ENCODE measurements at places on chromosomes 11 and 22.

DNA sequence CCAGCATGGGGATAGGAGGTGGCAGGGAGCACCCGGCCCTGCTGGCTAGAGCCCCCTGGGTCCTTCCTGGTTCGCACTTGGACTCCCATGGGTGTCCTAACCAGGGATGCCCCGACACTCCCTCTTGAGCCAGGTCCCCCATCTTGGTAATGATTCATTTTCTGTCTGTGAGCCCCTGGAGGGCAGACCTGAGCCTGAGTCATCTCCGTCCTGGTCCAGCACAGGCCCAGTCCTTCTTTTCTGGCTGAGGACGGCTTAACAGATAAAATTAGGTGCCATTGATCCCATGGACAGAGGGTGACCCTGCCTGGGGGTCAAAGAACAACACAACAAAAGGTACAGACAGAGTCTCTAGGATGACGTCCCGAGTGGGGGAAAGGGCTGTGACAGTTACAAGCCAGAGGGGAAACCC lies 3.5 kb downstream of the RHOD start:
- no peak for DNase-seq

DNA sequence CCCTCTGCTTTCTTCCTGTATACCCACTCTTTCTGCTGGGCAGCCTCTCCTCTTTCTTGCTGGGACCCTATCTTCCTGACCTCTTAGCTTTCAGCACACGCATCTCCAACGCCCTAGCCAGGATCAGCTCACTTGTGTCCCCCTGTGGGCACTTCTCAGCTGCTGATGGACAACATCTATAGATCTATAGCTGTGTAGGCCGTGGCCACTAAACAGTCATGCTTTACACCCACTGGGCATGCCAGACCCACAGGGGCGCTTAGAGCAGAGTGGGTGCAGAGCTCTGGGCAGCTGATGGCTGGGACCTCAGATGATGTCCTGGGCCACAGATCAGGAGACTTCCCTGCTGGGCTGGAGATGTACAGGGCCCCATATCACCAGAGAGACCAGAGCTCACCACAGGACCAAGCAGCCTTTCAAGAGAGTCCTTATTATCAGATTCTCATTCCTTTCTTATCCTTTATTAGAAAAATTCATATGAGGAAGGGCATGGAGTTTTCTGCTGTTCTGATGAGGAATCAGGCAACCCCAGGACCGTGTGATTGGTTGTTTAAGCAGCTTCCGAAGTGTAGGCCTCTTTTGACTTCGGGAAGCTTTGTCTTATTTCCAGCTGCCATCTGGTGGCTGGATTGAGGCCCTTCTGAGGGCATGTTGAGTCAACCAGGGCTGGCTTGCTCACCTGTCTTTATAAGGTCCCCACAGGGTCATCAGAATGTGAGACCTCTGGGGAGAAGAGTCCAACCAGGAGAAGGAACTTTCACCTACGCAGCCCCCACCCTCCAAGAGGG lies 60.5 kb downstream of the OSBP2 start:
- peak; percentile 18 for DNase-seq

- DNase-seq, result no peak
These were observed 75.4 kb upstream of the DDI1 start for GRCh38 chr11:103961010-103961409.

- peak; percentile 84 for DNase-seq
These were observed 2.7 kb upstream of the GAB2 start for GRCh38 chr11:78420255-78420764.

GRCh38 chr22:46135611-46136485 lies 14.5 kb upstream of the PPARA start:
- no peak for DNase-seq

- no peak for DNase-seq
These were observed 1.0 kb upstream of the PLAAT2 start for GRCh38 chr11:63564056-63564774.

GRCh38 chr11:8642196-8642841 lies 40.1 kb downstream of the TRIM66 start:
- no peak for DNase-seq

DNA sequence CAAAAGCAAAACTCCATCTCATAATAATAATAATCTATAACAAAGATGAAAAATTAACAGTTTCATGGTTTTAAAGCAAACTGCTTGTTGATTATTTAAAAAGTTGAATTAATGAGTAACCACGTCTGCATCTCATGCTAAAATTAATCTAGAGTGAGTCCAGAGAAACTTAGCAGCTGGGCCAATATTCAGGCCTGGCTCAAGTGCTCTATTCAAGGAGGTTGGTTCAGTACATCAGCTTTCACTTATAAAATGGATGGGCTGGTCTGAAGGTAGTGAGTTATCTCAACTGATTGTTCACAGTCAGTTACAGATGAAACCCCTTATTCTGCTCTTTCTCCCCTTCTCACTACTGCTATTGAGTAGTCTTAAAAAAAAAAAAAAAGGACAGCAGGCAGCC lies 23.1 kb downstream of the VSTM5 start:
- no peak for DNase-seq

- peak; percentile 78 for DNase-seq
These were observed 1.3 kb downstream of the PPP1R14B start for GRCh38 chr11:64245401-64245796.

DNA sequence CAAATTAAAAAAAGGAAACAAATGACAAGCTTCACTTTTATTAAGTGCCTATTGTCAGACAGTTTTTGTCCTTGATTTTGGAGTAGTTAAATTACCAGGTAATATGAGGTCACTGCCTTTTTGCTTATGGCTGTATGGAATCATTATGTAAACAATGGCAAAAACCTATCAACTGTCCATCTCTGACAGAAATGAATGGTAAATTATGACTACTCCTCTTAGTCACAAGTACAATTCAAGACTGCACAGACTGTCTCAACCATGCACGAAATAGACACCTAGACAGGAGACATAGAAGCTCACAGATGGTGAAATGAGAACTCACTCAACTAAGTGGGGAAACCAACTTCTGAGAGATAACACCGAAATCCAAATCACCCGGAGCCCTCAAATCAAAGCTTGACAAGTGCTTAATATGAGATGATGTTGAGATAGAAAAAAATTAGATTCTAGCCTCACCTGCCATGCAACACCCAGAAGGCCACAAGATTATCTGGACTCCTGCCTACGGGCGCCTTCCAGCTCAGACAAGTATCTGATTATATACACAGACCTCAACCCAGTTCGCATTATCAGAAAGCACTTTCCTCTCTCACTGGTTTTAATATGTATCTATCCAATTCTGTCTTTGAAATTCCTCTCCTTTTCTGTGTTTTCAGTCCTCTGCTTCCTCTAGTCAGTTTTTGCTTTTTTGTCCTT lies 199.3 kb downstream of the CADM1 start:
- DNase-seq, result no peak

GRCh38 chr11:99098751-99099150 lies 78.0 kb downstream of the CNTN5 start:
- DNase-seq, result no peak

GRCh38 chr11:122020902-122021301 lies 95.1 kb downstream of the BLID start:
- no peak for DNase-seq

DNA sequence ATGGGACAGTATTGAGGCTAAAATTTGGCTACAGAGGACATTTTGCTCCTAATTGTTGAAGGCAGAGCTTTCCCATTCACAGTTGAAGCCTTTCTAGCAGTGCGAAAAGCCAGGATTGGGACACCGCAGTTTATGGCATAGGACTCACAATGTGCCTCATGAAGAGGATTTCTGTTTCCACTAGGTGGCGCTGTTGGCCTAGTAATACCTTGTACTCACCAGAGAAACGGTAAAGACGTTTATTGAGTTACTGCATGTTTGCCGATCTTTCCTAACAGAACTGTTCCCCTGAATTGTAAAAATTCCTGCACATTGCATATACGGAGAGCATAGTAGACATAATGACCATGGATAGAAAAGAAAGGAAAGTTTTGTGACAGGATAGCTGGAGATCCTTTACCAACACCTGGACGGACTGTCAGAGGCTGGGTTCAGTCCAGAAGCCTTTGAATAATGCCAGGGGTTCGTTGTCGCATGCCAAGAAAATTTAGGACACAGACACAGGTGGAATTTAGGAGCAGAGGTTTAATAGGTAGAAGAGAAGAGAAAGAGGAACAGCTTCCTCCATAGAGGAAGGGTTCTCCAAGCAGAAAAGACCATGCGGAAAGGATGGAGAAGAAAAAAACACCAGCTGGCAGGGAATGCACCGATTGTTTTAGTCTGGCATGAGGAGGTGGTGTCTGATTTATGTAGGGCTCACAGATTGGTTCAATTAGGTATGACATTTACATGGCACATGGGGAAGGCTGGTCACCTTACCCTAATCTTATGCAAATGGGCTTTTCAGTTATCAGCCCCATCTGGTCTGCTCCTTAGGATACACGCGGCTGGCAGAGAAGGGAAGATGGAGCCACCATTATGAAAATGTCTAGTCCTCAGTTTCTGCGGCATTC lies 10.8 kb upstream of the OR51D1 start:
- peak; percentile 61 for DNase-seq

GRCh38 chr11:36899800-36900199 lies 301.8 kb upstream of the RAG2 start:
- no peak for DNase-seq

DNA sequence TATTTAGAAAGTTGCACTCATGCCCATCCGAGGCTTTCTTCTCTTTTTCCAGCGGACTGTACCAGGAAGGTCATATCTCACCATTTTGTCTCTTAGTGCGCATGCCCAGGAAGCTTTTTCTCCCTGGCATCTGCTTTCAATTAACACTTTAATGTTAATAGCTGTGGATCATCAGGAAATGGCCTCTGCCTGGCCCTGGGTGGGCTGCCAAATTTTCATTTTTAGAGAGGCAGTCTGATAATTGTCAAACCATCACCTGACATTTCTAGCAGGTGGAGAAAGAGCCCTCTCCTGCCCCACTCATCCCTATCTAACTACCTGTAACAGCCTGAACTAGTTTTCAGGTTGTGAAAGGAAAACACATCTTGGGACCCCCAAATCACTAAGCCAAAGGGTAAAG lies 257.4 kb upstream of the LRRC4C start:
- DNase-seq, result no peak

DNA sequence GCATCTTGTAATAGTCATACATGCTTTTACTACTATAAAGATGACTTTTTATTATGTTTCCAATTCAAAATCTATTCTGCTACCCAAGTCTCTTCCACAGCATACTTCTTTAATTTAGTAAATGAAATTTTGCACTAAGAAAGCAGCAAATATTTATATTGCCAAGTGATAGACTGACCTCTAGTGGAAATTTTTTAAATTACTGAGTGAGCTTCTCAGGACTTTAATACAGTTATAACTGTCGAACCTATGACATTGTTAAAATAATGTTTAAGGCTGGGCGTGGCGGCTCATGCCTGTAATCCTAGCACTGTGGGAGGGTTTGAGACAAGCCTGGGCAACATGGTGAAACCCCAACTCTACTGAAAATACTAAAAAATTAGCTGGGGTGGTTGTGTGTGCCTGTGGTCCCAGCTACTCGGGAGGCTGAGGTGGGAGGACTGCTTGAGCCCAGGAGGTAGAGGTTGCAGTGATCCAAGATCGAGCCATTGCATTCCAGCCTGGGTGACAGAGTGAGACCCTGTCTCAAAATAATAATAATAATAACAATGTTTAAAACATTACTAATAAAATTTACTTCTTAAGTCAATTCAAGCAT lies 27.3 kb downstream of the STK33 start:
- no peak for DNase-seq

DNA sequence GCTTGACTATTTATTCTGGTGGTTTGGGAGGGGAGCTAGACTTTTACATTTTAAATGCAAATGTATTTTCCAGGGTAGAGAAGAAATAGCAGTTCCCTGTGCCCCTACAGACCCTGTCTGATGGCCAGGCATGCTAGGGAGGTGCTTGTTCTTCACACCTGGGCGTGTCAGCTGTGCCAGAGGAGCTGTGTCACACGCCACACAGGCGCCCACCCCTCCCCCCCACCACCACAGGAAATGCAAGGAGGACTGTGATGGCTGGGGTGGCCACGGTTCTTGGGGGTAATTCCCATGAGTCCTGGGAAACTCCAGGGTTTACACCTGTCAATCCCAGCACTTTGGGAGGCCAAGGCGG lies 82.2 kb downstream of the FLI1 start:
- peak; percentile 49 for DNase-seq

DNA sequence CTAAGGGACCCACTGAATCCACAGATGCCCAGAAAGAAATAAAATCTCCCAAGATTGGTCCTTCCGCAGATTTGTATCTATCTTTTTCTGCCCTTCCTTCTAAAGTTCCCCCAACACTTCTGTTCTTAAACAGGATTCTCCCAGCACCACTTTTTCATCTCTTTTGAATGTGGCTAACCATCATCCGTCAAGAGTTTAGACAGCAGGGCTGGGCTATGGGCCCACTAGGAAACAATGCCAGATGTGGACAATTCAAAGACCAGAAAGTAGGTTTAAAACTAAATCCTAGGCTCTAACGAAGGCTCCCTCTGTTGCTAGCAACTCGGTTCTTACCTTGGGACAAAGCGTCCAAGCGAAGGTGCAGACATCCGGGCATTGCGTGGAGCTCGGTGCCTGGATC lies 100.0 kb downstream of the AMBRA1 start:
- no peak for DNase-seq

- DNase-seq, result no peak
These were observed 211.4 kb downstream of the AASDHPPT start for GRCh38 chr11:106288822-106289387.

GRCh38 chr11:110000850-110001249 lies 92.3 kb upstream of the ZC3H12C start:
- DNase-seq, result no peak

GRCh38 chr11:122772945-122773344 lies 65.4 kb upstream of the CRTAM start:
- DNase-seq, result no peak

DNA sequence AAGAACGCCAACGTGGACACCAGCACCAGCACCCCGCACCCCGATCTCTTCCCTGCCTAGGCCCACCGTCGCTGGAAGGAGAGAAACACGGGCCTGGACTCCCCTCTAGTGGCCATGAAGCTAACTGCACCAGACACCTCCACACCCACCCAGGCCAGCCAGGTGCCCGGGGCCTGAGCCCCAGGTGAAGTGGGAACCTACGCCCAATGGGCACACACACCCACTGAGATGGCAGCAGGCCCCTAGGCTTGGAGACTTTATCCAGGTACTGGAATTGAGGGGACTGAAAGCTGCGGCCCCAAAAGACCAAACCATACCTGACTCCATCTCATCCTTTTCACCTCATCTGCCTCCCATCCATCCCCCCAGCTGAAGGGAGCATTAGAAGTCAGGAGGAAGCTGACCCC lies 81.0 kb downstream of the BUD13 start:
- peak; percentile 57 for DNase-seq

DNA sequence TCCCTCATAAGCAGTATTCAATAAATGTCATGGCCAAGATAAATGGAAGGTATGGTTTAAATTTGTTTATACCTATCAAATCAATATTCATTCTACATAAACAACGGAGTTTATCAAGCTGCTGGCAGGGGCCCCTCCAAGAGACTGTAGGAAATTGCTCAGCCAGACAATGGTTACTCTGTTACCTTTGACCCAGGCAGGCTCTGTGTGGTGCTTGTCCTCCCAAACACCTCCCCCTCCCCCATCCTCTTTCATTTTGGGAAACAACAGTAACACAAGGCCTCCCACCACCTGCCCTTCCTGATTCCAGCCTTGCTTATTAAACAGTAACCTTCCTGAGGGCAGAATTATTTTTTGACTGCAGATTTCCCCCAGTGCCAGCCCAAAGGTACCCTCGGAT lies 10.5 kb upstream of the ZBTB16 start:
- DNase-seq, result no peak

Data from DND-41 (cell line).